ENCODE measurements at places on chromosomes 1 and 21.

- DNase-seq, result peak; percentile 77
Measured at GRCh38 chr1:209190591-209191261, 392.8 kb upstream of the CAMK1G start.

DNA sequence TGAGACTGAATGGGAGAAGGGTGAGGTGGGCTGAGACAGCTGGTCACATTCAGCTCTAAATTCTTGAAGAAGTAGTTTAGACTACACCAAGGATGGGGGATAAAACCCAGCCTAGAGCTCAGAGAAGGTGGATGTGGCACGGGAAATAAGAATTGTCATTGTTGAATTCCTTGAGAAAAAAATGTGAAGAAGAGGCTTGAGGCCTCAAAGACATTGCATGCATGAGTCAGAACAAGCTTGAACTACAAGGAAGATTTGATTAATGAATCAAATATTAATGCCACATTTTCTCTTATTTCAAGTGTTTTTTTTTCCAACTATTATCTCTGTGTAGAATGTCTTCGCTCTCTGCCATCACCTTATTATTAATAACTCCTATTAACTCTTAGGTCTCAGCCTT is 58.9 kb downstream of the MAP3K7CL start:
- DNase-seq, result no peak

DNA sequence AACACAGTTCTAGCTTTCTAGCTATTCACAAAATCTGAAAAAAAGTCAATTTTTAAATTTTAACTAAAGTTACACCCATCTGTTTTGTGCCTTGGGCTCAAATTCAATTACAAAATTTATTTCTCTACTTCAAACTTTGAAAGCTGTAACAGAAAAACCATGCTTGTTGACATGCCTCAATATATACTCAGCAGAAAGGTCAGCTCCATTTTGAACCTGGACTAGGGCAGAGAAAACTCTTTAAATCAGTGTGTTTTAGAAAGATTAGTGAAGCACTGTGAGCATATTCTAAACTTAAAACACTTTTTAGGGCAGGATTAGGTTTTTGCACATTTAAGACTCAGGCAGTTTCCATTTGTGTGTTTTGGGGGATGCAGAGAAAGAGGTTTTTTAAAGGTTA is 34.4 kb downstream of the SPRTN start:
- no peak for DNase-seq

- no peak for DNase-seq
Measured at GRCh38 chr1:245657371-245657770, 502.6 kb downstream of the KIF26B start.

GRCh38 chr1:104878203-104878909 is 1128.7 kb downstream of the AMY1C start:
- DNase-seq, result no peak

GRCh38 chr1:31904339-31905092 is 33.7 kb downstream of the PTP4A2 start:
- no peak for DNase-seq

DNA sequence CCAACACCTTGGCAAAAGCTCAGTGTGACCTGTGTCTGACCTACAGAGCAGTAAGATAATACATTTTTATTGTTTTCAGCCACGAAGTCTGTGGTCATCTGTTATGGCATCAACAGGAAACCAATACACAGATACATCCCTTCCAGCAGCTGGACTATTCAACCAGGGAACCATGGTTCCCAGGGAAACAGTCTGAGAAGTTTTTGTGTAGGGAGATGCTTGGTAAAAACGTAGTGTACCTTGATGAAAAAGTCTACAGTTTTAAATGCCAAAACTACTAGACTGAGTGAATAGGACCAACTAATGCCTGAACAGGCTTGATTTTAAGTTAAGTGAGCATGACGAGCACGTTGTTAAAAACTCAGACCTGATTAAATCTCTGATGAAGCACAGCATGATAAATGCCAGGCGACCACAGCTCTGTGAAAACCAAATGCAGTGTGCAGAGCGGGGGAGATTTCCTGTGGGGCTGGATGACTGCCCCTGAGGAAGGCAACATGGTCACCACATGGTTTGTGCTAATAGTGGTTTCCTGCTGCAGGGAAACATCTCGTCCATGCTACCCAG is 228.9 kb downstream of the TNR start:
- no peak for DNase-seq

Data from HEK293T (cell line).